ENCODE measurements at places on chromosomes 7 and 10.

GRCh38 chr7:41481353-41481752 is 221.5 kb downstream of the INHBA start:
- DNase-seq, result no peak

DNA sequence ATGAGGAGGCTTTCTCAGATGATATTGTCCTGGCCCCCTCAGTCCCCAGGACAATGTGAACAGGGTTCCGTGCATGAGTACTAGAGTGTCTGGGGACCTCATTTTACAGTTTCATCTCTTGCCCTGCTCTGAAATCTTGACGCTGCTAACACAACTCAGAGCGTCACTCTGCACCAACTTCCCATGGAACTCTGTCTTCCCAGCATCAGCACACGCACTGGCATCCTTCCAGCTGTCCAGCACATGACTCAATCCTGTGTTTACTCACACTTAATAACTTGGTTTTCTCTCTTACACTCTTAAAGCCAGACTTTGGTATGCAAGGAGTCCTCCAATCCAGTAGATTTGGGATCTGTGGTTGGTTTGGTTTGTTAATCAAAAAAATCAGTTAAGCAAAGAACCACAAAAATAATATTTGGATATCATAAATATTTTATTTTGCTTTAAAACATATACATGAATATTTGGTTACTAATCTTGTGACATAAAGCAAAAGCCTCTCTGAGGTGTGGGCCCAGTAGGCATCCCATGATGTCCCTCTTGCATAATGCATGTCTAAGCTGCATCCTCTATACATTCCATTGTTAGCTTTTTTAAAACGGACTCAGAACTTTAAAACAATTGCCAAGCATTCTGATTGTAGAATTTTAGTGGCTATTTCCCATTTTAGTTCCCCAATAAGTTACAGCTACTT is 131.0 kb downstream of the CXCL12 start:
- no peak for DNase-seq

GRCh38 chr10:128483216-128483615 is 357.0 kb upstream of the MKI67 start:
- no peak for DNase-seq

- no peak for DNase-seq
These were observed 5.0 kb downstream of the COL26A1 start for GRCh38 chr7:101367676-101368075.

- DNase-seq, result no peak
These were observed 86.0 kb upstream of the DIP2C start for GRCh38 chr10:775245-776075.

DNA sequence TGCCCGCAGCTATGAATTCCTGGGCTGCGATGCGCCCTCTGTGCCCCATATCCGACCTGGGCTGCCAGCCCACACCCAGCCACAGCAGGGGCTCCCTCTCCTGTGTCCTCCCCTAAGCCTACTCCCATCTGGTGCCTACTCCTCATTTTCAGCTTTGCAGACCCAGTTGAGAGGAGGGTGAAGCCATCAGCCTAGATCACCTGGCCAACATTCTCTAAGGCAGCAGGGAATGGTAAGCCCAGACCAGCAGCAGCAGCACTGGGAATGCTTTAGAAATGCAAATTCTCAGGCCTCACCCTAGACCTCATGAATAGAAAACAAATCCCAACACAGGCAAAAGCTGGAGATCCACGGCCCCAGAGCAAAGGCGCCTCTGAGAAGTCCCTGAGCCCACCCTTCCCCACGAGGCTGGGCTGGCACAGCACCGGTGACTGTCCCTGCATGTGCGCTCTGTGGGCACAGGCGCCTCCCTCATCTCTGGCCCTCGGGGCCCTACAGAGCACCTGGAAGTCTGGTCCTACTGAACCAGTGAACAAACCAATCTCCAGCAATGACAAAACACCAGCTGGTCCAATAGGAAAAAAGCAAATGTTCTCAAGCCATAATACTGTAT is 161.4 kb downstream of the GFRA1 start:
- DNase-seq, result no peak

GRCh38 chr10:103845972-103846371 is 9.4 kb downstream of the SH3PXD2A start:
- DNase-seq, result no peak

DNA sequence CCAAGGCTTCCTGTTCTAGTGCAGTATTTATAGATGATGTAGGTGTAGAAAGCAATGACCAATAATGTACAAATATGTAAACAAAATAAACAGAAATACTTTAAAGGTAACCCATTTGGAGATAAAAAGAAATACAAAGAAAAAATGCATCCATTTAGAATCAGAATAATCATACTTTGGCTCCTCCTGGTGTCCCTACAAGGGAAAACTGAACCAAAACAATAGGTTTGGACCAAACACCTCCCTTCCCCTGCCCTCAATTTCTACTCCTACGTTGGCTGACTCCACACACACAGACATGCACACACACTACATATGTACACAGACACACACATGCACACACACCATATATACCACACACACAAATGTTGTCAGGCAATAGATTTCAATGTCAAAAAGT is 36.0 kb downstream of the C10orf143 start:
- DNase-seq, result no peak

DNA sequence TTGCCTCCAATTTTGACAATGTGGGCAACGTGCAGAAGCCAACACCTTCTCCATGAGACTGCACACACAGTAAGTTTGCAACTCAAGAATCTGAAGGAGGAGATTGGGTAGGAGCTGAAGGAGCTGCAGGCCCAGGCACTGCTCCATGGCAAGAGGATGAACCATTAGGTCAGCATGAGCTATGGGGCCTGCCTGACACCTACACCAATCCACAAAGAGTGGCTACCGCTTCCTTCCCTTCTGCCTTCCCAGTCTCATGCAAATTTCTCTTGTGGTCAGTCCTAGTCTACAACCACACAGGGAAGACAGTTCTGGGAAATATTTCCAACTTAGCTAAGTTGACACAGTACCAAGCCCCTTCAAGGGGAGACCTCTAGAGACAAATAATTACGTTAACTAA is 142.0 kb upstream of the ADO start:
- DNase-seq, result no peak

- DNase-seq, result no peak
These were observed 185.3 kb upstream of the PCLO start for GRCh38 chr7:83347945-83348444.

DNA sequence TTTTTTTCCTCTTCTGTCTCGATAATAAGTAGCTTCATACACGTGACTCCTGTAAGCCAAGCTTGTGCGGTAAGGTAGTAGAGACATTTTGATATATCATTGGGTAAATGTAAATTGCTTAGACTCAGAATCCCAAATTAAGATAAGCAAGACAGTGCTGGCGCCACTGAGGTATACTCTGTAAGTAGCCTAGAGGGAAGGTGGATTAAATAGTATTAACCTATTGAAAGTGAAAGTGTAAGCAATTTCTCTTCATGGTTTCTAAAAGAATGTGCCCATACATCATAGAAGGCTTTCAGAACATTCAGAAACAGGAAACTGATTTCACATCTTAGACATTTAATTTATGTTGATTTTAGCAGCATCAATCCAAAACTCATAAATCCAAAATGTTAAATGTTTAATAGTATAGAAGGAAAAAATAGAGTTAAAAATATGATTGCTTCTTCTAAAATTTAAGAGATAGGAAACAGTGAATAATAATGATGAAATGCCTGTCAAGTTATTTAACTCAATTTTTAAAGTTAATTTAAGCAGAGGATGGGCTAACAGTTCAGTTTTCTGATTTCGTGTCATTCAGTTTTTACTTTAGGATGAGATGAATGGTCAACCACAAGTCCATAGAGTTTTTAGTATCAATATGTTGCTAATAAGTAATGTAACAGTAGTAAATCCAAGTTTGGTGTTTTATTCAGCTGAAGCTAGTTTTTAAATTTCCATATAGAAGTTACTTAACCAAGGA is 36.8 kb downstream of the LRRC72 start:
- DNase-seq, result no peak

DNA sequence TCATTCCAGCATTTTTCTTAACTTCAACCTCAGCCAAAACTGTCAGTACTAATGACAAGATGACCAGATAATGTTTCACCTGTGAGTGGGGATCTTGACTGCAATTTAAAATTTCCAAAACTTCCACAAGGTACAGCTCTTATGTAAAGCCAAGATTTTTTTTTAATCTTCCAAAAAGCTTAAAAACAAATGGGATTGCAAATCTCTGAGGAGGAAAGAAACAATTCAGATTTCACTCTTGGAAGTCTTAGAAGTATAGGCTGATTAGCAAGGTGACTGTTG is 90.2 kb downstream of the AGMO start:
- no peak for DNase-seq

DNA sequence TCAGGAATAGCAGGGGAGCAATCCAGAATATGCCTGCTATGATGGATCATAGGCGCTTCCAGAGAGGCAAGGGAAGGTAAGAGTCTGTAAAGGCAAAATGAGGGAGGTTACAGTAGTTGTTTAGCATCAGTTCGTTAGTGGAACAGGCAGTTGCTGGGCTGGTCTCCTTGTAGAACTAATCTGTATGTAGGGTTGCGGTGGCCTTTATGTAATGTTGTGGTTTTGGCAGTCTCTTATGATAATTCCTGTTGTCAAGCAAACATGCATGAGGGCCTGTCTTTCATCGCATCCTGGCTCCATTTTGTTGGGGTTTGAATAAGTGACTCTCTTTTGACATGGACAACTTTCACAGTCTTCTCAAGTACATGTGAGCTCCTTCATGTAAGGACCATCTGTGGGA is 427.8 kb upstream of the LRGUK start:
- DNase-seq, result no peak

GRCh38 chr10:75466886-75467285 is 35.5 kb downstream of the LRMDA start:
- no peak for DNase-seq

- DNase-seq, result no peak
These were observed 177.9 kb downstream of the PLXNA4 start for GRCh38 chr7:132398253-132398925.

- DNase-seq, result peak; percentile 24
These were observed 655 bp downstream of the LMTK2 start for GRCh38 chr7:98107313-98107721.

GRCh38 chr10:14879124-14879927 is 660 bp downstream of the SUV39H2 start:
- DNase-seq, result peak; percentile 13

DNA sequence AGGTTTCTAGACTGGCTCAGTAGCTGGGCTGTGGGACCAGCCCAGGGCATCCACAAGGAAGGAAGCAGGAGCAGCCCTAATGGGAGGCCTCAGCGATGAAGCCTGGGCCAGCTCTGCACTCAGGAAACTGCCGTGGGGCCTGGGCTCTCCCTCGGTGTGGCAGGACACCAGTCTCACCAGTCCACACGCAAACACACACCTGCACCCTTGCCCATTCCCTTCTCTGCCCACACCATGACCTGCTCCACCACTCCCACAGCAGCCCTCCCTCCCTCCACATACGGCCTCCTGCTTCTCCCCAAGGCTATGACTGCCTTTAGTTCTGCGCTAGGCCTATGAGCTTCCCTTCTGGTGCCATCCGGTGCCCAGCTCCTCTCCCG is 7.1 kb downstream of the FGF8 start:
- no peak for DNase-seq

- no peak for DNase-seq
These were observed 142.4 kb upstream of the BMPER start for GRCh38 chr7:33762911-33763306.

DNA sequence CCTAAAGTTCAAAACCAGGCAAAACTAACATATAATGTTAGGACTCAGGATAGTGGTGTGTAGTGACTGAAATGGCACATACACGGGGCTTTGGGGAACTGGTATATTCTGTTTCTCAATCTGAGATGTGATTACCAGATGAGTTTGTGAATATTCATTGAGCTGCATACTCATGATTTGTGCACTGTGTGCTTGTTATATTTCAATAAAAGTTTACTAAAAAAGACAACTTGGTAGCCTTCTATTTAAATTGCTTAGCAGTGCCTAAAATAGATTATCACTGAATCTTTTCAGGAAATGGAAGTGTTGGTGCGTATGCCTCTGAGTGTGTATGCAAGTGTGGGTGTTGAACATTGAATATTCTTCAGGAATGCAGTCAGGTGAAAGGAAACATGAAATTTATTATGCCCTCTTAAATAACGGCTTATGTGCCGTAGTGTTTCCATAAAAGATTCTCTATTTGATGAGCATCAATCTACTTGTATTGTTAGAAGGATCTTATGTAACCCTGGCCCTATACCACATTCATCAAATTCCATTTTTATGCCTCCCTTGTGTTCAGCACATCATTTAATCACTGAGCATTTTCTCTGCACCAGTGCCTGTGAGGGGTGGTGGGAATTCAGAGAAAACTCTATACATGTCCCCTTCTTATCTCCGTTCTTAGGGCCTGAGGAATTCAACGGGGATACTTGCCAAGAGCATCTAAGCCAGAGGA is 82.6 kb upstream of the AUTS2 start:
- DNase-seq, result no peak

- DNase-seq, result no peak
These were observed 349.1 kb upstream of the GALNT17 start for GRCh38 chr7:70782796-70783195.

GRCh38 chr10:329361-330099 is 194.3 kb downstream of the ZMYND11 start:
- DNase-seq, result peak; percentile 48
